ENCODE measurements at places on chromosomes 2 and 18.

GRCh38 chr2:12636837-12637581 is 79.7 kb upstream of the TRIB2 start:
- no peak for DNase-seq

- DNase-seq = no peak
These were observed 414.6 kb downstream of the ZNF516 start for GRCh38 chr18:76080430-76080829.

DNA sequence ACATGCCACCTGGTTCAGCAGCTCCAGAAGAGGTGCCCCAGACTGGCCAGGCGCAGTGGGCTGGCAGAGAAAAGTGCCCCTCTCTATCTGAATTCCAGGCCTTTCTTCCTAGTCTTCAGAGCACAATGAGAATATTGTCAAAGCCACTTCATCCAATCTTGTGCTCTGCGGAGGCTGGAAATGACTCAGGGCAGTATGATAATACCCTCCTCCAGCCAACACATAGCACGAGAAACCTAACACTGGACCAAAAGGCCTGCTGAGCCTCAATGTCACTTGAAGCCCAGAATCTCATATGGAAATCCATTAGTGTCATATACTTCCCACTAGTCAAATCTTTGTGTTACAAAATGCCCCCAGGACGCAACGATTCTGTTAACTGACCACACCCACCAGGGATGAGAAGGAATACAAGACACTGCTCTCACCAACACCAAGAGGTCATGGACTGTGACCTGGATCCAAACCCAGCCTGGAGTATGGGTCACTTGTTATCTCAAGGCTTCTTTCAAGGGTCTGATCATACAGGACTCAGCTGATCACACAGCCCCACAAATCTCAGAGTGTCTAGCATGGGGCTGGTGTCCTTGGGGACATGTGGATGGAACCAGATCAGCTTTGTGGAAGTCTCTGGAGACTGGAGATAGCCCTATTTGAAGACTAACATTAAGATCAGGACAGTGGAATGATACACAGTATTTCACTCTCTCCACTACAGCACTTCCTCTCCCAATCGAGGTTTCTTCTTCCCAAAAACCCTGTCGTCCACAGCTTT is 10.1 kb downstream of the KIF3C start:
- no peak for DNase-seq

GRCh38 chr2:214895469-214895868 is 86.0 kb upstream of the BARD1 start:
- DNase-seq = no peak

GRCh38 chr18:834082-834720 is 22.2 kb upstream of the YES1 start:
- no peak for DNase-seq
